ENCODE measurements at places on chromosomes 13 and 19.

GRCh38 chr13:65660731-65661130, 1569.4 kb downstream of the PCDH9 start:
- no peak for DNase-seq

DNA sequence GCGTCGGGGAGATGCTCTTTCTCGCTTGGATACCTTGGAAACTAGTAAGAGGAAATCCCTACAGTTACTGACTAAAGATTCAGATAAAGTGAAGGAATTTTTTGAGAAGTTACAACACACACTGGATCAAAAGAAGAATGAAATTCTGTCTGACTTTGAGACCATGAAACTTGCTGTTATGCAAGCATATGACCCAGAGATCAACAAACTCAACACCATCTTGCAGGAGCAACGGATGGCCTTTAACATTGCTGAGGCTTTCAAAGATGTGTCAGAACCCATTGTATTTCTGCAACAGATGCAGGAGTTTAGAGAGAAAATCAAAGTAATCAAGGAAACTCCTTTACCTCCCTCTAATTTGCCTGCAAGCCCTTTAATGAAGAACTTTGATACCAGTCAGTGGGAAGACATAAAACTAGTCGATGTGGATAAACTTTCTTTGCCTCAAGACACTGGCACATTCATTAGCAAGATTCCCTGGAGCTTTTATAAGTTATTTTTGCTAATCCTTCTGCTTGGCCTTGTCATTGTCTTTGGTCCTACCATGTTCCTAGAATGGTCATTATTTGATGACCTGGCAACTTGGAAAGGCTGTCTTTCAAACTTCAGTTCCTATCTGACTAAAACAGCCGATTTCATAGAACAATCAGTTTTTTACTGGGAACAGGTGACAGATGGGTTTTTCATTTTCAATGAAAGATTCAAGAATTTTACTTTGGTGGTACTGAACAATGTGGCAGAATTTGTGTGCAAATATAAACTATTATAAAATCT, 2.7 kb upstream of the KCNRG start:
- DNase-seq, result no peak

DNA sequence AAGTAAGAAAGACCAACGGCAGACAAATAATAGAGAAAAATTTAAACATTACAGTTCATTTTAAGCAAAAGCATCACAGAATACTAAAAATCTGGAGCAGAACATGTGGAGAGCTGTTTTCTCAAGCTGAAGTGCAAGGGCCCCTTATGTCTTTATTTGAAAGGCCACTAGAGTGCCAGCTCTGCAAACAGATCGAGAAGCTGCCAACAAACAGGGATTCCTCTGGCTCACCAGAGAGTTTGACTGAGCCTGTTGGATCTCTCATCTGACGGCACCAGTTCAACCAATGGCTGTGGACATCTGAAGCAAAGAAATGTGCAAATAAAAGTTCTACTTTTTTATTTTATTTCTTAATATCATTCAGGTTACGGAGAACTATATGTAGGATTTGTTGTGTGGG, 119.7 kb downstream of the COL4A2 start:
- no peak for DNase-seq

DNA sequence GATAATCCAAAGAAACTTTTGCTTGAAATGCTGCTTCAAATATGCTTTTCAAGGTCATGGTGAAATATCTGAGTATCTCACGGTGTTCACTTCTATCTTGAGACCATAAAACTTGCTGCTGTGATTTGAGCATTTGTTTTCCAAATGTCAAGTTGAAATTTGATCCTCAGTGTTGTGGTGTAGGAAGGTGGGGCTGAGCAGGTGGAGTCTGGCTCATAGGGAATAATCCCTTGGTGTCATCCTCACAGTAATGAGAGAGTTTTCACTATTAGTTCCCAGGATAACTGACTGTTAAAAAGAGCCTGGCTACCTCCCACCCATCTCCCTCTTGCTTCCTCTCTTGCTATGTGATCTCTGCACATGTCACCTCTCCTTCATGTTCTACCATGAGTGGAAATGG, 858.0 kb upstream of the SLITRK5 start:
- DNase-seq, result no peak

DNA sequence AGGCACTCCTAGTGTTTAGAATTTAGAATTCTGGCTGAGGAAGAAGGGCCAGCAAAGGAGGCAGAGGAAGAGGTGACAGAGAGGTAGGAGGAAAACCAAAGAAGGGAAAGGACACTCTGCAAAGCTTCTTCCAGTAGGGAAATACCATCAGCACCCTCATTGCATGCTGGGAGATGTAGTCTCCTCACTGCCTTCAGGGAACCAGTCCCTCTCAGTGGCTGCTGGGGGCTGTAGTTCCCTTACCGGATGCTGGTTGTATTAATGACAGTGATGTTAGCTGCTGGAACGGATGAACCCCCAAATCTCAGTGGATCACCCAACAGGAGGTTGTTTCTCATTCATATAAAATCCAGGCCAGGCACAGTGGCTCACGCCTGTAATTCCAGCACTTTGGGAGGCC, 10.1 kb downstream of the GRIN2D start:
- no peak for DNase-seq

GRCh38 chr13:35914662-35915061, 216.5 kb downstream of the DCLK1 start:
- no peak for DNase-seq

- DNase-seq, result no peak
These were observed 8.7 kb downstream of the CCDC169 start for GRCh38 chr13:36288794-36289391.

GRCh38 chr19:3983936-3984583, 1.2 kb downstream of the EEF2 start:
- DNase-seq, result no peak

GRCh38 chr19:44003461-44004009, 778 bp downstream of the ZNF230 start:
- no peak for DNase-seq

DNA sequence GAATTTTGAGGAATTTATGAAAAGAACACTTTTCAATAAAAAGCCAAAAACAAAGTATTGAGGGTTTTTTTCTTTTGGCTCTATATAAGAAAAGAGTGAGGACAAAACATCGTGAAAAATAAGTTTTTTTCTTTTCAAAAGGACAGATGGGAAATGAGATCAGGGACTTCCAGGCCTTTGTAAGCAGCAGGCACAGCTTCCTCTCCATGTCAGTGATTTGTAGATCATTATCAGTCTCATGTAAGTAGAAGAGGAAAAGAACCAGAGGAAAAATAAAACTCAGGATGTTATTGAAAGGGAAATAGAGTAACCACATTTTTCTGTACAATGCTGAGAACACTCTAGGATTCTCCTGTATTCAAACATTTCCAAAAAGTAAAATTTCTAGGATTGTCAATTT, 29.9 kb downstream of the DOCK9 start:
- no peak for DNase-seq

- no peak for DNase-seq
These were observed 834.1 kb upstream of the SLITRK6 start for GRCh38 chr13:86633346-86633745.

DNA sequence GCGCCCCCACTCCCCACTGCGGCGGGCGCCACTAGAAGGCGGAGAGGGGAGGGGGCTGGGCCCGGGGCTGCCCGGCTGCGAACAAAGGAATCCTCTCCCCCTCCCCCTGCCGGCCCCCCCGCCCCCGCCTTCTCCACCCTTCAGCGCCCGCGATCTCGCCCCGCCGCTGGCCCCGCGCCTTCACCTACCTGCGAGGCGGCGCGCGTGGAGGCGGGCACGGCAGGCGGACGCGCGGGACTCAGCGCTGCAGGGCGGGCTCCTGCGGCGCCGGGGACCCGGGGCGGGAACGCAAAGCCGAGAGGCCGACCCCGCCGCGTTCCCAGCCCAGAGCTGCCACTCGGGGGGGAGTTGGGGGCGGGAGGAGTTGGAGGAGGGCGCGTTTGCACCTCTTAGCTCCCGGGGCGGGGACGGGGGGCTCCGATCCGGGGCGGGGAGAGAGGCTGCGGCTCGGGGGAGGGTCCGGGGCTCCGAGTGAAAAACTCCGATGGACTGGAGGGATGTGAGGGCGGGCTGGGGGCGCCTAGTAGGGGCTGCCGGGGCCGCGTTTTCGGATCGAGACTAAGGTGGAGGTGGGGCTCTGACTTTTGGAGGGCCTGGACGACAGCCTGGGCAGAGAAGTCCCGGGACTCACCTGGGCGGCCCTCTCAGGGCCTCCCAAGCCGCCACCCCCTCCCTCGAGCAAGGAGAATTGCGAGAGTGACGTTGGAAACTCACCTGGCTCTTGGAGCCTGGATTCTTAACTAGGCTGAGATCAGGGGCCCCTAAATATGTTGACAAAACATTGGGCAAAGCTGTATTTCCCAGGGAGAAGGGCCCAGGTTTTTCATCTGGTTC, at the start of gene FBN3:
TSS of gene FBN3 (minus strand) at position 332 of the 834 bp plus-strand sequence. CDS start 2,112 bp downstream, outside the sequence.
- no peak for DNase-seq

- DNase-seq, result no peak
These were observed 6.7 kb upstream of the PCDH17 start for GRCh38 chr13:57624565-57625435.

GRCh38 chr13:32262165-32262564, 53.0 kb downstream of the ZAR1L start:
- no peak for DNase-seq

GRCh38 chr19:35194012-35194984, 34.2 kb downstream of the FAM187B start:
- no peak for DNase-seq

GRCh38 chr19:54041969-54042606, 21.6 kb downstream of the VSTM1 start:
- no peak for DNase-seq

DNA sequence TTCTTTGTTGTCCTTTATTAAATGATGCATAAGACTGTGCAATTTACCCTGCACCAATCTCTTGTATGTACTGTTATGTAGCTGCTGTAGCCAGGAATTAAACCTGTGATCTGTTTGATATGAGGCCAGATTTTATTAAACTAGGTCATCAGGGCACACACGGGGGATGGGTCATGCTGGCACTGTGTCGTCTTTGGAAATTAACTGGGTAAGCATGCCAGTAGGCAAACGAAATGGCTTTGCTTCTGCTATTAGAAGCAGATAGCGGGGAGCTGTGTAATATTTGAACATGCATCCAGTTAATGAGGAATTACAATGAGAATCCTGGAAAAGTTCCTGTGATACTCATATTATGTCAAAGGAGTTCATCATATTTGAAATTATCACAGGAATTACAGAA, 23.5 kb downstream of the MTUS2 start:
- no peak for DNase-seq

DNA sequence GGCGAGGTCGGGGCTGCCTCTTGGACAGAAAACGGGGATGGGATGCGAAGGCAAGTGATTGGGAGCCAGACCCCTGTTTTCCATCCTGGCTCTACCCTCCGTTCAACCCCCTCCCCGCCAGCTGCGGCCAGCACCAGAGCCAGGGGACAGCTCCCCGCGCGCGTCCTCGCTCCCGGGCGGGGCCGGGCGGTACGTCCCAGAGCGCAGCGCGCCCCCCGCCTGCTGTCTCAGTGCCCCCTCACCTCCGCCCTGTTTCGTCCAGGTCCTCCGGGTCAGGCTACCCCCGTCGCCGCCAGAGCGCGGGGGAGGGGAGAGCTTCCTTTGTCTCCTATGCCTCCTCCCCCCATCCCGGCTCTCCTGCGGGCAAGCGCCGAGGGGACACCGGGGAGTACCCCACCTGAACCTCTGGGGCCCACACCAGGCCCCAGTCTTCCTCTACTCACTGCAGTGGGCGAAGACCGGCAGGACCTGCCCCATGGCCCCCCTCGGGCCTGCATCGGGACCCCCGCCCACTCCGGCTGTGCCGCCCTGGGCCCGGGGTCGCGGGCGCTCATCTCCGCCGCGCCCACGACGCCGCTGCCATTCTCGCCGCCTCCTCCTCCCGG, 396 bp downstream of the RTN2 start:
- no peak for DNase-seq
